ENCODE measurements at places on chromosomes 13 and 19.

GRCh38 chr19:55704494-55705245 is 29.6 kb downstream of the EPN1 start:
- no peak for DNase-seq

DNA sequence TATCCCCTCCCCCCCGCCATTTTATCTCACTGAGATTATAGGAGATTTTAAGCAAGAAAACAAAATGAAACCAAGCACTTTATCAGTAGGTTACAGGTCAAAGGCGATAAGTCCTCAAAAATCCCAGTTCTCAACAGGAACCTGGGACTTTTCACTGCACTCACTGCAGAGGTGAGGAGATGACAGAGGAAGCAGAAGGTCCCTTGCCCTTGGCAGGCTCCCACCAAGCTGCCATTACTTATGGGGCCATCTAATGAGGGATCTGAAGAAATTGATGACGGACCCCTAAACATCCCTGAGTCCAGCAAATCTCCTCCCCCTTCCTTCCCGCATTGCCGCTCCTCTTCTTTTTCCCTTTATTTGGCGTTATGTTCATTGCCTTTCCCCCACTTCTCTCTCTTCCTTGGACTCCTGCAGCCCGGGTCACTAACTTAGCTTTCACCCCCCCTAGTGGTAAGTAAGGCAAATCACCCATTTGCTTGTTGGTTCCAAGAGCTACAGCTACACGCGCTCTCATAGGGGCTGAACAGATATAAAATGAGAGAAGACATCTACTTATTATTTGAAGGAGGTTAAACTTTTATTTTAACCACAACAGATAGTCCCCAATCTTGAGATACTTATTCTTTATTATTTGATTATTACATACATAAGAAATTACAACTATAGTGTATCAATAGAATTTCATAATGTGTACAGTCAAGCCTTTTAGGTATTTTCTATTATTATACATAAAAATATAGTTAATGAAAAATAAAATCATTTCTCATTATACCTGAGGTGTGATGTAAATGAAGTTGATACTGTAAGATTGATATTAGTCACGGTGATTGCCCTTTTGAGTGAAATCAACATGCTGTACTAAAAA is 52.0 kb upstream of the ARGLU1 start:
- DNase-seq: peak; percentile 70

DNA sequence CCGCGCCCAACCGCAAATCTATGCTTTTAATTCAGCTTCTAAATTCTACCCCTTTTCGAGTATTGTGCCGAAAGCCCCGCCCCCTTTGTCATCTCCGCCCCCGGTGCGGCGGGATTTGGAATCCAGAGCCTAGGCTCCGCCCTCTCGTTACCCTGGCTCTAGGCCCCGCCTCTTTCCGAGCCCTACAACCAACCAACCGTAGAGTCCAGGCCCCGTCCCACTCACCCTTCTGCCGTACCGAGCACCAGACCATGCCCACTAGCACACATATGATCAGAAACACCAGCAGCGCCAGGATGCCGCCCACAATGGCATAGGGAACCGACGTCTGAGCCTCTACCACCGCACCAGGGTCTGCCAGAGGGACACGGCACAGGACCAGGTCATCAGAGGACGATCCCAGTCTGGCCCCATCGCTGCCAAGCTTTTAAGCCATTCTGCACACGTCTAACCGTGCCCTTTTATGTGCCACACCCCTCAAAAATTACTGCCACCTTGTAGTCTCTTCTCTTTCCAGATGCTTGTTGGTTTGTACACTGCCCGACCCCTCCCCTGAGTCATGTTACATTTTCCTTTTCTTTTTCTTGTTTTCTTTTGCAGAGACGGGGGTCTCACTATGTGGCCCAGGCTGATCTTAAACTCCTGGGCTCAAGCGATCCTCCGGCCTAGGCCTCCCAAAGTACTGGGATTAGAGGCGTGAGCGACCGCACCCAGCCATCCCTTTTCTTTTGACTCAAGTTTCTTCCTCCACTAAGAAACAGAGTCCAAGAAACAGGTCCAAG is 4.7 kb upstream of the ZNF428 start:
- no peak for DNase-seq

DNA sequence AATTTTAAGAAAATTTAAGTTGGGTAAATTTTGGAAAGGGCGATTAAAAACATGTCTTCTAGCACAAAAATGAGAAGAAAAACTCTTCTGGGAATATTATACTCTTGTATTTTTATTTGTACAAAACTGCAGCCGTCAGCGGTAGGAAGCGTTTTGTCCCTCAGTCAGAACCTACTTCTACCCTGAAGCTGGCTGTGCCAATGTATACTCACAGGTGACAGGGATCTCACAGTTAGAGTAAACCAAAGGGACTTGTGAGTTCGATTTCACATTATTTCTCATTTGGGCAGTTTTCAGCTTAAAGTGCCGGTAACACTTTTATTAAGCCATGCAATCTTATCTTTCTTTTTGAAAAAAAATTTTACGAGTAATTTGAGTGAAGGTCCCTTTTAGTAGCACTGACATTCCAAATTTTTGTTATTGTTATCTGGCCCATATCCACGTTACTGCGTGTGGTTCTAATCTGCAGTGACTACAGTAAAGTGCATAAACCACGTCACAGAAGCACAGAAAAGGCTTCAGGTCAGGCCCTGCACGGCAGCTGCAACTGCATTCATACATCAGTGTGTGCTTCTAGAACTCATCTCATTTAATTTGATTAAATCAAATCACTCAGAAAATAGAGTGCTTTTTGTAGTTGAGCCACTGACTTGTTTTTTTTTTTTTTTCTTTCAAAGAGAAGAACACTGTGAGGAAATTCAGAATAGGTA is 387.3 kb downstream of the LIG4 start:
- DNase-seq: no peak

DNA sequence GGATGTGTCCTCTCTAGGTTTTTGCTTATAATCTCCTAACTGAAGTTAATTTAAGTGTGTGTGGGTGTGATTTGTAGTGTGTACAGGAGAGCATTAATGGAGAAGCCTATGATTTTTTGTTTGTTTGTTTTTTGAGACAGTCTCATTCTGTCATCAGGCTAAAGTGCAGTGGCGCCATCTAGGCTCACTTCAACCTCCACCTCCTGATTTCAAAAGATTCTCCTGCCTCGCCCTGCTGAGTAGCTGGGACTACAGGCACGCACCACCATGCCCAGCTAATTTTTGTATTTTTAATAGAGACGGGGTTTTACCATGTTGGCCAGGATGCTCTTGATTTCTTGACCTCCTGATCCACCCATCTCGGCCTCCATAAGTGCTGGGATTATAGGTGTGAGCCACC is 20.6 kb downstream of the ZNF701 start:
- no peak for DNase-seq

DNA sequence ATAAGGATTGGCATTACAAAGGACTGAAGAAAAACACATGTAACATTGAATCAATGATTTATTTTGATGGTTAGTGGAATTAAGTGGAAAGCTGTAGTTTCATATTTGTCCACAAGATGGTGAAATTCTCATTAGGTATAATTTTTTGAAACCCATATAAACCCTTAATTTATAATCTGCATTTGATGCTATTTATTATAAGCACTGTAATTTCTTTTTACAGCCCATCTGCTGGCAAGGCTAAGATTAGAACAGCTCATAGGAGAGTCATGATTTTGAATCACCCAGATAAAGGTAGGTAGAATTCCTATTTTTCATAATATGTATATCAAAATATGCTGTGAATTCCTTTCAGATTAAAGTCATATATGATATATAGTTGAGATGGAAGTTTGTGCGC is 62.2 kb downstream of the DNAJC15 start:
- no peak for DNase-seq

GRCh38 chr13:78047151-78047550 is 128.5 kb upstream of the EDNRB start:
- no peak for DNase-seq

GRCh38 chr19:3372413-3372812 is 6.0 kb downstream of the NFIC start:
- no peak for DNase-seq

DNA sequence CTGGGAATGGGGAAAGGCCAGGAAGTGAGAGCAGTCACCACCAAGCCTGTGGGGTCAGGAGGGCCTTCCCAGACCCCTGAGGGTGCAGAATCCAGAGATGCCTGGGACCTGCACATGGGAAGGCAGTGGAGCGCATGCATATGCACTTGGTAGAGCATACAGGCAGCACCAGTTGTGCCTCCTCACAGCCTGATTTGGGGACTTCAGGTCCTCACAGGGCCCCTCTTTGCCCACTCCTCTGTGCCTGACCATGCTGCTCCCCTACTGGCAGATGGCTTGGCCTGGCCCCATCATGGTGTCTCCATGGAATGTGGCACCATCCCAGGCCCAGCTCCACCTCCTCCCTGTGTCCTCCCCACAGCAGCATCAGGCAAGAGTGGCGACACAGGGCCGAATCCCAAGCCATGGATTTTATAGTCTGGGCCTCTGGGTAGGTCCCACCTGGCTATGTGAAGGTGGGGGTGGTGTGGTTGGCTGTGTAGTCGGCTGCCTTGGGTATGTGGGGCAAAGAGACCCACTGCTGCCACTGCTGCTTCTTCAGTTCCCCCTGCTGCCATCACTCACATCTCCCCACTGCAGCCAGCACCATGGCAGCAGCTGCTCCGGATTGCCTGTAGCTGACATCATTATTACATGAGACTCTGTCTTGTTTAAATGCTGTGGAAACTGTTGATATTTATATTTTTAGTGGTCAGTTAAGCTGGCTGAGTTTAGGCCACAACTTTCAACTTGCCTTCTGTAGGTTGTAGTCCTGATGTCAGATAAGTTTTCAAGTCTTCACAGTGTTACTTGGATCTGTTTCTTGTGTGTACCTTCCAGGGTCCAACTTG is 247.0 kb downstream of the GPC6 start:
- DNase-seq: no peak

- DNase-seq: no peak
These were observed 6.6 kb downstream of the ANKRD10 start for GRCh38 chr13:110907951-110908898.

Measured in HL-60 (cell line).